Femur (tissue), 1 donor: ENCODE measurements at places on chromosomes 6 and 20.

- peak; percentile 40 for DNase-seq
Measured at GRCh38 chr6:48765352-48765961, 654.5 kb upstream of the PTCHD4 start.

GRCh38 chr6:125041740-125042459 is 79.7 kb downstream of the RNF217 start:
- no peak for DNase-seq

- no peak for DNase-seq
Measured at GRCh38 chr6:81787313-81788068, 35.0 kb upstream of the TENT5A start.

DNA sequence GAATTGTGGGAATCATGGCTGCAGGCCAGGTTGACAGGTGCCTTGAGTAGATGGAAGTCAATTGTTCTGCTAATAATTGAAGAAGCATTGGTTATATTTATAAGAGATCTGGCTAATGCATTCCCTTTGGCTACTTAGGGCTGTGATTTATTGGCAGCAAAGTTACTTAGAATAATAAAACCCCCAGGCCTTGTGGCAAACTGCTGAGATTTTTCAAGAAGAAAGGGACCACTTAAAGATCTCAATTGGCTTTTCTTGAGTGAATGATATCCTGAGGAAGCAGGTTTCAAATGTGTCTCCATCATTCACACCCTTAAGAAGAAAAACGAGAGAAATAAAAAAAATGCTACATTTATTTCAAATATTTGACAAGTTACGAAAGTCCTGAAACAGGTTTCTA is 27.4 kb downstream of the DDO start:
- DNase-seq: no peak

- DNase-seq: no peak
Measured at GRCh38 chr6:151098166-151098565, 141.6 kb upstream of the AKAP12 start.

- DNase-seq: no peak
Measured at GRCh38 chr20:46388937-46389336, 17.5 kb downstream of the ELMO2 start.

- DNase-seq: no peak
Measured at GRCh38 chr6:105401247-105402089, 1.4 kb downstream of the PREP start.

DNA sequence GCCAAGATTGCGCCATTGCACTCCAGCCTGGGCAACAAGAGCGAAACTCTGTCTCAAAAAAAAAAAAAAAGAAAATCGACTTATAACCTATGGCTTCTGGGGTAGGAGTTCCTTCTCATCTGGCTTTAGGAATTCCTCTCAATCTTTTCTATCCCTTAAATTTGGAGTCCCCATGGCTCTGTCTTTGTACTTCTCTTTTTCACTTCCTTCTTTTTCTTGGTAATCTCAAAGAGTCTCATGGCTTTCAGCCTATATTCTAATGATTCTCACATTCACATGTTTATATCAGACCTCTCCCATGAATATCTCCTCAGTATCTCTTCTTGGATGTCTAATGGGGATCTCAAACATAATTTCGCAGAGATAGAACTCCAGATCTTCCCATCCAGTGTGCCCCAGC is 42.8 kb upstream of the RALGAPA2 start:
- no peak for DNase-seq

- no peak for DNase-seq
Measured at GRCh38 chr6:12315292-12316081, 25.3 kb downstream of the EDN1 start.

DNA sequence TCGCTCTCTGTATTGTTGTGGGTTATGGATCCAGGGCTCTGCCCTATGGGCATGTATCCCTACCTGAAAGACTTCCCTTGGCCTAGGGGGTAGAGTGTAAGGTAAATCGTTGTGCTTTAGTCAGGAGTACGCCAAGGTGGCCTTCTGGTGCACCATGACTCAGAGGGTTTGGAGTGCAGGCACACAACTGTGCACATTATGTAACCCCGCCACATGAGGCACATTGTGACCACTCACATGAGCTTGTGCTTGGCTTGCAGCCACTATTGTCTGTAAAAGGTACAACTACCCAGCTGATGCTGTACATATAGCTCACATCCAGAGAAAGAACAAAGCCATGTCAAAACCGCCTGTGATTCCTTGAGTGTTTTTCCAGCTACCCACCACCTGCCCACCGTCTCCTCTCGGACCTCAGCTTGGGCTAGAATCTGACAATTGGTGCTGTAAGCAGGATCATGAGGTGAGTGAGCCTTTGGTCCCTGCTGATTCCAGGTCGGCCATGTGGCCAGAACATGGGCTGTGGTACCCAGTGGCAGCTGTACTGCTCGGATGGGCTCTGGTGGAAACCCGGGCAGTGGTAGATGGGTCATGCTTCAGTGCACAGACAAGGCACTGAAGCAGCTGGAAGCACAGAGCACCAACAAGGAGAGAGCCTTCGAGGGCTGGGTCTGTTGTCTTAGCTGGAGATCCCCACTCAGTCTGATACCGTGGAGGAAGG is 33.8 kb downstream of the HDDC2 start:
- DNase-seq: no peak

DNA sequence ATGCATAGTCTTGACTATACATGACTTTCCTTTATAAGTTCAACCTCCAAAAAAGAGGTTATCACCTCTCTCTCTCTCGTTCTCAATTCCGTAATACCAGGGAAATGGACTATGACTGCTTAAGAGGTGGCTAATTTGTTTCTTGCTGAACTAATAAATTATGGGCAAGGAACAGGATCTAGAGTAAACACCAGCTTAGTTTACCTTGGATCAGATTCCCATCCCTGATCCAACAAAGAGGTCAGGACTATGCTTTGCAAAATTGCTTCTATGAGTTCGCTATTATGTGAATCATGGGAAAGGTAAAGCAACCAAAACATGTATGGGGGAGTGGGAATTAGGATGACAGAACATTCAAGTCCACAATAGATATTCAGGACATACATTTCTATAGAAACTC is 630.7 kb downstream of the HACE1 start:
- DNase-seq: no peak

DNA sequence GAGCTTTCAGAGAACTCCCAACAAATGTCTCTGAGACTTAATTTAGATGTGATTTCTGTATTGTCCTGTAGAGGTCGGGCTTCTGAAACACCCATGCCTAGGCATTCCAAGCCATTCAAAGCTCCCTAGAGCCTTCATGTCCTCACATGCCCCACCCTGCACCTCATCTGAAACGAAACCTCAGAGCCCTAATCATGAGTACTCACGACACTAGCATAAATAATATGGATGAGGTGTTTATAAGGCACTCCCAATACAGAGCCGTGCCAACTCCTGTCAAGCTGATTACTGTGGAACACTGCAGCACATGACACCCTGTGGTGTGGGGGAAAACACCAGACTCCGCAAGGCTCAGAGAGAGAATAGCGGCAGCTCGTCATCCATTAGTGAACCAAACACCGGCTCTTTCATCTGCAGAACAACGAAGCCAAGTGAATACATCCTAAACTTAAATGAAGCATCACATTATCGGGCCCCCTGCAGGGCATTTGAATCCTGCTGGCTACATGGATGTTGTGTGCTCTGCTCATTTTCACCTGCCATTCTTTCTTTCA is 83.8 kb downstream of the FNDC1 start:
- DNase-seq: no peak
